NCI-H774 (cell line): ENCODE measurements at places on chromosomes 12 and 14.
A peak's percentile ranks its signal among the peaks of the same experiment; 100 is the strongest.

- DNase-seq: no peak
Observed at GRCh38 chr12:104938371-104938770, 19.7 kb downstream of the SLC41A2 start.

DNA sequence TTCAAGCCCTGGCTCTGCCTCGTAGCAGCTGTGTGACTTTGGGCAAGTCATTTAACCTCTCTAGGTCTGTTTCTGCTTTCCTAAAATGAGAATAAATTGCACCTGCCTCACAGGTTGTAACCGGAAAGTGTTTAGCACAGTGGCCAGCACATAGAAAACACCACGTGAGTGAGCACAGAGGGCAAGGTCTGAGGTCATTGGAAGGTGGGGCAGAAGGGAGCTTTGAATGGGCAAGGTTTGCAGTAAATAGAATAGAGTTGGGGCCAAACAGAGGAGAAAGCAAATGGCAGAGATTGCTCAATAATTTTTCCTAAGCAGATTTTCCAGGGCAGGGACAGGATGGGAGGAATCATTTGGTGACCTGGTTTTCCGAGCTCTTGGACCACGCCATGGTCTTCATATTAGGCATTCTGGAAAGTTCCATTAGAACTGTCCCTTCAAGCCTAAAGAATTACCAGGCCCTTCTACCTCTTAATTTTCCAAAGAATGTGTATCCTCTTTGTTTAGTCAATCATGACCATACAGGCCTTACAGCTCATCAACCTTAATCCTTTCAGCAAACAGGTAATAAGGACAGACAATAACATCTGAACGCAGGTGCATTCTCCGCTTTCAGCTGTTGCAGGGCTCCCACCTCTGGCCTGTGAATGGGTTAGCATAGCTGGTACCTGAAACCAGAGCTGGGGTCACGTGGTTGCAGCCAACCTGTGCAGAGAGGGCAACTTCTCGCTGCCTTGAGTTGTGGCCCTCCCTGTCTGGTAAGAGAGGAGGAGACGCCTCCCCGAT is 53.8 kb downstream of the VWF start:
- DNase-seq: peak; percentile 15

- no peak for DNase-seq
Observed at GRCh38 chr14:31270196-31270772, 62.7 kb upstream of the HECTD1 start.

- no peak for DNase-seq
Observed at GRCh38 chr12:94254270-94254669, 105.9 kb downstream of the PLXNC1 start.

DNA sequence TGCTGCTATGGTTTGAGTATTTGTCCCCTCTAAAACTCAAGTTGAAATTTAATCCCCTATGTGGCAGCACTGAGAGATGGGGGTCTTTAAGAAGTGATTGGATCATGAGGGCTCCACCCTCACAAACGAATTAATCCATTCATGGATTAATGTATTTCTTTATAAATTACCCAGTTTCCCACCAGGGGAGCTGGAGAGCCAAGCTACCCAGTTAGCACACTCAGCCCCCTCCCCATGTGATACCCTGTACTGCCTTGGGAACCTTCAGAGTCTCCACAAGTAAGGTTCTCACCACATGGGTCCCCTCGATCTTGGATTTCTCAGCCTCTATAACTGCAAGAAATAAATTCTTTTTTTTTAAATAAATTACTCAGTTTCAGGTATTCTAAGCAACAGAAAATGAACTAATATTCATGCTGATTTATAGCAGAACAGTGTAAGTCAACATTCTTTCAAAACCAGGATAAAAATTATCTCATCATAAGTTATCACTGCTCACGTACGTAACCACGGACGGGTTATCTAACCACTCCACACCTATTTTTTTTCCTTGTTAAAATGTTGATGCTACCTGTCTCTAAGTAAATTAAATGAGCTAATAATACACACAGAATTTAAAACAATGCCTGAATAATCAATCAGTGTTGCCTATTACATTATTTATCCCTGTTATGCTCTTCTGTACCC is 3.6 kb downstream of the NAP1L1 start:
- DNase-seq: no peak
